ENCODE measurements at places on chromosomes 6 and 20.

DNA sequence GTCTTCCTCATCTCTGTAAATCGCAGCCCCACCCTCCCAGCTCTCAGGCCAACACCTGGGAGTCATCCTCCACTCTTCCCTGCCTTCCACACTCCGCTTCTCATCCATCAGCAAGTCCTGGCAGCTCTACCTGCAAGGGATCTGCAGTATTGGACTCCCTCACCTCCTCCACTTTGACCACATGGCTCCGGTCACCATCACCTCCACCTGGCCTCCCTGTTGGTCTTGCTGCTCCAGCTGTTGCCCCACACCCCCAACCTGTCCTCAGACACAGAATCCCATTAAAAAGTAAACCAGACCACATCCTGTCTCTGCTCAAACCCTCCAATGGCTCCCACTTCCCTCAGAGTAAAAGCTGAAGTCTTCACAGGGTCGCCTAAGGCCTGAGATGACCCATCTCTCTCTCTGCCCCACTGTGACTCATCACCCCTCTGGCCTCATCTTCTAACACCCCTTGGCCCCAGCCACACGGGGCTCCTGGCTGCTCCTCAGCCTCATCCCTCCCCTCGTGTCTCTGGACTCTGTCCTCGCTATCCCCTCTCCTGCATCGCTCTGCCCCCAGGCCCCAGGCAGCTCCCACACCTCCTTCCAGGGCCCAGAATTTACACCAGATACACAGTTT lies 185.1 kb upstream of the SULF2 start:
- DNase-seq = no peak

DNA sequence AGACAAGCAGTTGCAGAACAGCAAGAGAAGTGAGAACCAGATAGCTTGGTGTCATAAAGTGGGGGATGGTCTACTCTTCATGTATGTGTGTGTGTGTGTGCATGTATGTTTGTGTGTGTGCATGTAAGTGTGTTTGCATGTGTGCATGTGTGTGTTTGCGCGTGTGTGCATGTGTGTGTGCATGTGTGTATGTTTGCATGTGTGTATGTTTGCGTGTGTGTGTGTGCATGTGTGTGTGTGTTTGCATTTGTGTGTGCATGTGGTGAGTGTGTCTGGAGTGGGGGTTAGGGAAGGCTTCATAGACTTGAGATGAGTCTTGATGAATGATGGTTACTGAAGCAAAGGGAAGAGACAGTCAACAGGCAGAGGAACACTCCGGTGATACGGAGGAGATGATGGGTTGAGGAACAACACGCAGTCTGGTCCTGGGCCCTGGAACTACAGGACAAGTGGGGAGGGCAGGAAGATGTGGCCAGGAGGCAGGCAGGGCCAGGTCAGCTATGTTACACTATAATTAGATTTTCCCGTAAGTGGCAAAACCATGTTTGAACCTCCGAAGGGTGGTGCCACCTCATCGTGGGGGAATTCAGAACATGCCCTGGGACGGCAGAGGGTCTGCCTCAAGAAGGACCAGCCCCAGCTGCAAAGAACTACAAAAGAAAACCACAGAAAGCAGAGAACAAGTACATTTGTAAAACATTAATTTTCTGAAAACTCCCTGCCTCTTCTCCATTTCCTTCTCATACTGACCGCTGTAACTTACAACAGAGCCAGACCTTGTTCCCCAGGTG lies 38.7 kb upstream of the PDE10A start:
- no peak for DNase-seq

DNA sequence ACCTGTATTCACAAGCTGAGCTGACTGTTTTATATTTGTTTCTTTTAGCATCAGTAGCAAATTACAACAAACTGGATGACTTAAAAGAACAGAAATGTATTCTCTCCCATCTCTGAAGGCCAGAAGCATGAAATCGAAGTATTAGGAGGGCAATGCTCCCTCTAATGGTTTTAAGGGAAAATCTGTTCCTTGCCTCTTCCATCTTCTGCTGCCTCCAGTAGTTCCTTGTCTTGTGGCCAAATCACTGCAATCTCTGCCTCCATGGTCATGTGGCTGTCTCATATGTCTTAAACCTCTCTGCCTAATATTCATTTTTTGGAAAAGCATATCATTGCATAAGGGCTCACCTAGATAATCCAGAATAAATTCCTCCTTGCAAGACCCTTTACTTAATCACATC lies 25.2 kb upstream of the ASCC3 start:
- DNase-seq = no peak

- no peak for DNase-seq
Observed at GRCh38 chr20:2606507-2607006, 45.9 kb upstream of the NOP56 start.

DNA sequence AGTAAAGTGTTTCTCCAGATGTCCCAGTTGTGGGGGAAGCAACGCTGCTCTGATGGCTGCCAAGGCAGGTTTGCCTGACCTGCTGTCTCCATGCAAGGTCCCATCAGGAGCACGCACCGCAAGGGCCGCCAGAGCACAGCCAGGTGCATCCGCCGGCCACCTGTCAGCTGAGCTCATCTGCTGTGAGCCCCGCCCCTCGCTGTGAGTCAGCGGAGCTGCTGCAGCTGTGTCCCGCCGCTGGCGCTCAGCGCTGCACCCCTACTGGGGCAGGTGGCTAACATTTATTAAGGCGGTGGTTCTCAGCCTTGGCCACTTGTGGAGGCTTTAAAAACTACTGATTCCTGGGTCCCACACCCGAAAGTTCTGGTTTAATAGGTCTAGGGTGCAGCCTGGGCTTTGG lies 225.7 kb downstream of the UST start:
- no peak for DNase-seq

DNA sequence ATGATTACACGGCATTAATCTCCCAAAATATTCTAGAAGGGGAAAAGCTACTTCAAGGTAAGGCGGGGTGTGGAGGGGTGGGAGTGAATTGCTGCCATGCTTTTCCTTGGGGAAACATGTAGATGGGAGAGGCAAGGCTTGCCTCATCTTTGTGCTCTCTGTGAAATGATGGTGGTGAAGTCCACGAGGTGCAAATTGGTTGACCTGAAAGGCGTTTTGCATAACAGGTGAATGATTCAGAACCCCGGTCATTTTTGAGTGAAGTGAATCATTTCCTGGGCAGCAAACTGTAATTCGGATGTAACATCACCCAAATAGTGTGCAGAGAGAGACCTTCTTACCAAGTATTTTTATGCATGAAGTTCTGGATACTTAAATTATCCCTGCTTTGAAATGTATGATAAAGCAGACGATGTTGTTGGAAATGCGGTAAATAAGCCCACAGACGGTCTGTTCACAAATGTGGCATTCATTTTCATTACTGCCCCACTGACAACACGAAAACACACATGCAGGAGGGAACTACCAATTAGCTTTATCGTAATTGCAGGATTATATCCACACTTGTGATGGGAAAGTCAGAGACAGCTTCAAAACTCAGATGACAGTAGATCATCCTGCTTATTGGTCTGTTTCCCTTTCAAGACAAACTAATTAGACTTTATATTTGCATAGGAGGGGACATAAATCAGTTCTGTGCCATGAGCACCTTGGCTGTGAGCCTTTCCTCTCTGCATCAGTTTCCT lies 3.0 kb downstream of the CDH4 start:
- no peak for DNase-seq

DNA sequence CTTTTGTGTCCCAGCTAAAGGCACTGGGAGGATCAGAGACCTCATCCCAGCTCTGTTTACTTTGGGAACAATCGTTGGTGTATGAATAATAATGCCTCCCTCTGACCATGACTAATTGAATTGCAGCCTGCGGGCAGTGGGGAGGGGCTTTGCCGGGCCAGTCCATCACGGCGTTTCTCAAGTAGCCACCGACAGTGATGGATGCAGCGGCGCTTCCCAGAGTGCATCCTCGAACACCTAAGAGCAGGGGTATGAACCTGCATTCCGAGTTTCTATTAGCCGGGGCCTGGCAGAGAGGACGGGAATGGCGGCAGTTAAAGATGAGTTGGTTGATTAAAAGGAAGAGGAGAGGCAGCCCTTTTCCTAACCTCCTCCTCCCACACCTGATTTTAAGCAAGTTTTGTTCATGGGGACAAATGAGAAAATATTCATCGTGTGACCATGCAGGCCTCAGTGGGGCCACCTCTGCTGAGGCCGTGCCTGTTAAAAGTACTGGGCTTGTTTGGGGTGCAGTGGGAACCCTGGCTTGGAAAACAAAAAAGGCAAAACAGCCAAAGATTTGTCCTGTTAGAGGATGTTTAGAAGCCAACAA lies 154.1 kb downstream of the FOXA2 start:
- no peak for DNase-seq

GRCh38 chr6:13698715-13699114 lies 12.9 kb downstream of the RANBP9 start:
- DNase-seq = no peak

DNA sequence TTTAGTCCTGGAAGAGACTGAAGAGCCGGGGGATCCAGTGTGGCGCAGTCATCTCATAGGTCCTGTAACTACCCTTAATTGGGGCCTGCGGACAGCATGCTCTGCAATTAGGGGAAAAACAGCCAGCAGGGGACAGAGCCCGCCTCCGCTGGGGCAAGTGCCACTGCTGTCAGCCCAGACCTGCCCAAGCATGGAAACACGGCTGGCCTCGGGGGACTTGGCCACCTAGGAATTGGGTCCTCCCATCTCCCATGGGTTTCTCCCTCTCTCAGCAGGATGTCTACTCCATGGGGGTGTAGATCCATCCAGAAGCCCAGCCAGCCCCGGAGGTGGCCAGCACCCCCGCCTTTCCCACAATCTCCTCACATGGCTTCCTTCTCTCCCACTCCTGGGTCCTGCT lies 3.6 kb downstream of the GHRH start:
- DNase-seq = no peak

- DNase-seq = no peak
Observed at GRCh38 chr6:100166956-100167355, 172.9 kb upstream of the MCHR2 start.

DNA sequence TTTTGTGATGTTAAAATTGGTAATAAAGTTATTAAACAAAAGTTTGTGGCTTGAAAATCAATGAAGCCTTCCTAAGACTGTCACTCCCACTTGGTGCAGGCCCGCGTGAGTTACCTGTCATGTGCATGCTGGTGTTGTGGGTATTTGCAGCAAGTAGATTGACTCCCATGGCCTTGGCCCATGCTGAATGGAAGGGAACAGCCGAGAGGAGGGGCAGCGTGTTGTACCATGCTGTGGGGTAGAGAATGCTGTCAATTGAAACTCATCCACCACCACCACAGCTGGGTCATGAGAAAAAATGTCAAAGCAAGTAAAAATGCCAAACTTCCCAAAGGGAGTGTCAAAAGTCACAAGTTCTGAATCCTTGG lies 12.7 kb upstream of the VNN1 start:
- DNase-seq = no peak

- no peak for DNase-seq
Observed at GRCh38 chr6:1086446-1087153, 225.3 kb upstream of the FOXQ1 start.
